Smooth muscle cell of the umbilical artery (primary cell): ENCODE measurements at places on chromosomes 1 and 21. TPM values are rescaled to one million over a fixed set of nuclear protein-coding genes. Genes with fewer than 3 reads are reported as not detected.

OR2G6 gene
- not detected in 2 replicates for total RNA-seq

SYNC gene
- total RNA-seq: 44.5 and 61.5 TPM in 2 replicates

FMO3 gene
- total RNA-seq: not detected in 2 replicates

KRTAP11-1 gene
- not detected in 2 replicates for total RNA-seq

CR1 gene
- total RNA-seq: not detected in 2 replicates

SLC5A3 gene
- 70.6 and 71.6 TPM in 2 replicates for total RNA-seq

GPR3 gene
- total RNA-seq: 0.89 and 1.1 TPM in 2 replicates

HSPB7 gene
- total RNA-seq: 5.9 and 6.4 TPM in 2 replicates

EXTL1 gene
- total RNA-seq: 0.30 and 1.4 TPM in 2 replicates

BARHL2 gene
- total RNA-seq: not detected in 2 replicates

AMY2B gene
- 4.0 and 6.5 TPM in 2 replicates for total RNA-seq

SAMD11 gene
- 5.4 and 25.2 TPM in 2 replicates for total RNA-seq

CDC7 gene
- 1.5 and 4.2 TPM in 2 replicates for total RNA-seq

SYCP1 gene
- not detected in 2 replicates for total RNA-seq

PPOX gene
- 9.2 and 9.7 TPM in 2 replicates for total RNA-seq

TRABD2B gene
- total RNA-seq: under 0.01 and 0.14 TPM in 2 replicates

BRDT gene
- not detected in 2 replicates for total RNA-seq

FAM72D gene
- 0.59 and 1.4 TPM in 2 replicates for total RNA-seq

RAB42 gene
- total RNA-seq: 1.8 and 4.5 TPM in 2 replicates

PLEKHO1 gene
- 38.6 and 49.7 TPM in 2 replicates for total RNA-seq

LIN9 gene
- total RNA-seq: 1.8 and 5.0 TPM in 2 replicates

SETSIP gene
- total RNA-seq: not detected in 2 replicates

GPR25 gene
- total RNA-seq: not detected in 2 replicates

UBASH3A gene
- total RNA-seq: not detected in 2 replicates

SMPDL3B gene
- 0.09 TPM in 1 of 2 replicates, not detected in the other for total RNA-seq

PRMT6 gene
- 11.9 and 15.4 TPM in 2 replicates for total RNA-seq

HJV gene
- not detected in 2 replicates for total RNA-seq

RIIAD1 gene
- total RNA-seq: not detected in 2 replicates

NCF2 gene
- total RNA-seq: not detected in 2 replicates

SLFNL1 gene
- 0.65 and 0.89 TPM in 2 replicates for total RNA-seq

LEFTY2 gene
- not detected in 2 replicates for total RNA-seq

POTED gene
- total RNA-seq: not detected in 2 replicates

BGLAP gene
- total RNA-seq: 0.59 TPM in 1 of 2 replicates, not detected in the other

FAM110D gene
- not detected in 2 replicates for total RNA-seq

FALEC gene
- total RNA-seq: not detected in 2 replicates

ARMH1 gene
- 0.59 and 1.2 TPM in 2 replicates for total RNA-seq
